Fibroblast of mammary gland (primary cell): ENCODE measurements at places on chromosomes 7 and 10.

GRCh38 chr10:44369854-44370253 is 15.0 kb downstream of the CXCL12 start:
- peak; percentile 30 for DNase-seq

DNA sequence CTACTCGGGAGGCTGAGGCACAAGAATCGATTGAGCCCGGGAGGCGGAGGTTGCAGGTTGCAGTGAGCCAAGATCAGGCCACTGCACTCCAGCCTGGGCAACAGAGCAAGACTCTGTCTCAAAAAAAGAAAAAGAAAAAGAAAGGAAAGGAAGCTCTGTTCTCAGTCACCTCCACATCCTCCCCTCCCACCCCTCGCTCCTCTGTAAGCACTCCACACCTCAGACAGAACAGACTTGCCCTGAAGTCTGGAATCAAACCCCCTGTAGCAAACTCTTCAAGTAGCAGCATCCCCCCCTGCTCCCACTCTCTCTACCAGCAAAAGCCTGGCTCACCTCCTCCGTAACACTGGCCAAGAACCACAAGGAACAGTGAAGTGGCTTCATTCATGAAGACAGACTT is 66.7 kb downstream of the PARD3 start:
- no peak for DNase-seq

DNA sequence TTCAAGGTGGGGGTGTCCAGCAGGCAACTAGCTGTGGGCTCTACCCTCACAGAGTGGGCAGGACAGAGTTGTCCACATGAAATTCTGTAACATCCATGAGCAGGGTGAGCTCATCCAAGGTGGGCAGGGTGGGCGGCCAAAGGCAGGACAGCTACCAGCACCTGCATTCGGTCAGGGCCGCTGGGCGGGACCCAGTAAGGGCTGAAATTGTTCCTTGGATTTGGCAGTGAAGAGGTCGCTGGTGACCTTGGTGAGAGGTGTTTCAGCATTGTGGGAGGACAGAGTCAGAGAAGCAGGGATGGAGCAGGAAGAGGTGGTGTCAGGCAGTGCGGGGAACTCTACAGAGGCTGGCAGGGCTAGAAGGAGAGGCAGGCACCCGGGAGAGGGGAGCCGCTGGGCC is 23.9 kb downstream of the ADCYAP1R1 start:
- DNase-seq: no peak

DNA sequence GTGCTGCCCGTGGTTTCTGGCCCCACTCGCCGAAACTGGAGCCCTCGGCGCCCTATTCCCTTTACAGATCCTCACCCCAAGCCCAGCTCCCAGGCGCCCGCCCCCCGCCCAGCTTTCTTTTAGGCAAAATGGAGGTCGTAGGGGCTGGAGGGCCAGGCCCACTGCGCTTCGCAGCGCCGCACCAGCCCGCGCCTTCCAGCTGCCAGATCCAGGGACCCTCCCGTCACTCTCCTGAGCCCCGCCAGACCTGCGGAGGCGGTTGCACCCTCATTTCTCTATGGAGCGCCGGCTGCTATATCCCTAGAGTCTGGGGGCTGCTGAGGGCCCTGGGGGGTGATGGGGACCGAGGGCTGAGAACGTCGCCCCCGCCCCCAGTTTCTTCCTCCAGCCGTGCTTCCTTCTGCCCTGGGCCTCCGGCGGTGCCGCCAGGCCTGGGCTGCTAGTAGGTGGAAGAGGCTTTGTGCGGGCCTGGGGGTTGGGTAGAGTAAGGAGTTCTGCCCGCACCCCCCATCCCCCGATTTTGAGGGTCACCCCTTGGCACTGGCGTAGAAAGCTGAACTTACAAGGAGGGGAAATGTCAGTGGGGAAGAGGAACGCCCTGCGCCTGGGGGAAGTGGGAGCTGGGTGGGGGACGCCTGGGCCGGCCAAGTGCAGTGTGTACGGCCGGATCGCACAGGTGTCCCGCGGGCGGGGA is 1.0 kb downstream of the GNB2 start:
- DNase-seq: no peak

GRCh38 chr7:145431834-145432233 is 596.0 kb upstream of the TPK1 start:
- no peak for DNase-seq

DNA sequence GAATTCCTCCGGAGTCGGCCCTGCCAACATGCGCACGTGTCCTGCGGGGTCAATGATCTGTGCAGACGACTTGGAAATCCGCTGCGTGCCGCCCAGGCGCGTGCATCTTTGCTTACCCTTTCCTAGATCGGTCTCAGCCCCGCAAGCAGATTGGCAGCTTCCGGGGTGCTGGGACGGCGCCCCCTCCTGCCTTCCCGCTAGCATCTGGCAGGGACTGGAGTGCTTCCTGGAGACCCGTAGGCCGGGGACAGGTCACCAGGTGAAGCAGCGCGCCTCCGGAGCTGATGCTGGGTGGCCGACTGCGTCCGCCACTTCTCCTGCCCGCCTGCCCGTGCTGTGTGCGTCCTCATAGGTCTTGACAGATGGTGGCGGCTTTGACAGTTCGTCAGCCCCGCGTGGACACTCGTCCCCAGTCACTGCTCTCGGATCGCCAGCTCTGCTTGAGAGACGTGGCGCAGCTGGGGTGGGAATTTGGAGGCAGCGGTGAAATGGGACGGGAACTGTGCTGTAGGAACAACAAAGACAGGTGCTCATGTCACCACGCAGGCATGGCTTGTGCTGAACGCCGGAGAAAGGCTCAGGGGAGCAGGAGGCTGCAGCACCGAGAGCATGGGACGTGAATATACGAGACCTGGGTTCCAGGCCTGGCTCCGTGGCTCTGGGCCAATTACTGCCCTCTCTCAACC is 21.9 kb upstream of the KCNK18 start:
- DNase-seq: no peak

DNA sequence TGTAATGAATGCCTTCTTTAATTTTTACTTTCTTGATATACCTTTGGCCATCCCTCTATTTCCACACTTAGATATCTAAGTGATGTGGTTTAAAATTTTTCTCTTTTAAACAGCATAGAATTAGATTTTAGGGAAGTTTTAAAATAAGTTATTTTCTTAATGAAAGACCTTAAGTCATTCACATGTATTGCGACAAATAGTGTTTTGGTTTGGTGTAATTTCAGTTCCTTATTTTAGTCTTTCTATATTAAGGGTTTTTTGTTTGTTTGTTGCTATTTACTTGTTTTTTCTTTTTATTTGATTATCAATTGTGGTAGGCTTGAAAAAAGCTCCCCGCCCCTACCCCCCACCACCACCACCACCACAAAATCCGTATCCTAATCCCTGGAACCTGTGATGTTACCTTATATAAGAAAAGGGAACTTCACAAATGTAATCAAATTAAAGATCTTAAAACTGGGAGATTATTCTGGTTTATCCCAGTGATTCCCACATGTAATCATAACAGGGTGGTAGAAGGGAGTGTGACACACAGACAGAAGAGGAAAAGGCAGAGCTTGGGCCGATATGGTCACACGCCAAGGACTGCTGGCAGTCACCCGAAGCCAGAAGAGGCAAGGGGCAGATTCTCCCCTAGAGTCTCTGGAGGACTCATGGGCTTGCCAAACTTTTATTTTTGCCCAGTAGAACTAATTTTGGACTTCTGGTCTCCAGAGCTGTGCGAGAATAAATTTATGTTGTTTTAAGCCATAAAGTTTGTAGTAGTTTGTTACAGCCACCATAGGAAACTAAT is 149.7 kb downstream of the NPSR1 start:
- no peak for DNase-seq

DNA sequence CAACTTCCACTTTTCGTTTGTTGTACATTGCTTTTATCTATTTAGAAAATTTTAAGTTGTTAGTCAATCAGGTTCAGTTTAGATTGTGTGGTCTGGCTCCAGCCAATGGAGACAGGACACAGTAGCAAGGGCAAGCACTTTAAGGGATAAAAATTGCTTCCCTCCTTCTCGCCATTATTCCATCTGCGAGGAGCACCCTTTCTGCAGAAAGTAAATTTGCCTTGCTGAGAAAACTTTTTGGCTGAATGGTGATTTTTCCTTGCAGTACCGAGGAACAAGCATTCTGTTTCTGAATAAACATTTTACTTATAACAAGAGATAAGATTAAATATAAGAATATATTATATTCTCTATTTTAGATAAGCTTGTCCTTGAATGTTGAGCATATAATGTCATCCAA is 34.5 kb downstream of the VIM start:
- no peak for DNase-seq

DNA sequence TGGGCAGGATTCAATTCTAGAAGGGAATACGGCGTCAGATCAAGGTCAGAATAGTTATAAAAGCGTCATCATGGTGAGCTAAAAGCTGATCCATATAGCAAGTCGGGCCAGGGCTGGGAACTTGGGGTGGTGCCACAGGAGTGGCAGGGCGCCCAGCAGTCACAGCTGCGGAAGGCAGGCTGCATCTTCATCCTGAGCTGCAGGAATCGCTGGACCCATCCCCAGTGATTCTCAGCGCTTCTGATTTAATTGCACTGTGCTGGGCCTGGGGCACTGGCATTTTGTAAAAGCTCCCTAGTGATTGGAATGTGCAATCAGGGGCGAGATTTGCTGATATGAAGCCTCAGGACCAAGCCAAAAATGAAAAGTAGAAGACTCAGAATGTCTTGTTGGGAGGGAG is 135.3 kb downstream of the CTTNBP2 start:
- no peak for DNase-seq

GRCh38 chr10:44774676-44775401 is 136.3 kb upstream of the TMEM72 start:
- no peak for DNase-seq

- DNase-seq: no peak
Observed at GRCh38 chr10:101033276-101033675, 2.2 kb downstream of the SFXN3 start.

- no peak for DNase-seq
Observed at GRCh38 chr7:123864436-123864835, 19.5 kb downstream of the HYAL4 start.

DNA sequence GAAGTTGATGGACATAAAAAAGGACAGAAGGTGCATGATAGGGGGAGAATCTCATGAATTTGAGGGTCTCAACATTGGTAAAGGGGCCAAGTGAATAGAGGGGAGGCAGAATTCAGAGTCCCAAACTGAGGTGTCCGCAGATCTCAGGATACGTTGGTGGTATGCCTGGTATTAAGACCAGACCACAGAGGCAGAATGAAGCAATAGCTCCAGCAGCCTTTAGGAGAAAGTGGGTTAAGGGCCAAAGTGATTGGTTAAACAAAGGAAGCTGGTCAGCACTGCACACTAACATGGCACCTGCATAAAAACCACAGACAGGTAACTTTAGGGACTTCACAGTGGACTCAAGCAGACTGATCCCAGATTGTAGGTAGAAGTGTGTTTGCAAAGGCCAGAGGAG is 37.5 kb downstream of the MEST start:
- DNase-seq: peak; percentile 1

DNA sequence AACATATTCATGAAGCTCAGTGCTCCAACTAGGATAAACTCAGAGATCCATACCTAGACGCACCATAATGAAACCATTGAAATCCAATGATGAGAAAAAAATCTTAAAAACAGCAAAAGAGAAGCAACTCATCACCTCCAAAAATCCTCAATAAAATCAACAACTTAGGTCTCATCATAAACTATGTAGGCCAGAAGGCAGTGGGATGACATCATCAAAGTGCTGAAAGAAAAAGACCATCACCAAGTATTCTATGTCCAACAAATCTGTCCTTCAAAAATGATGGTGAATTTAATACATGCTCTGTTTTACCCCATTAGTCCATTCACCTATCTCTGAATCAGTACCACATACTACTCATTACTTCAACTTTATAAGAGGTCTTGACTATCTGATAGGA is 304.4 kb downstream of the HDAC9 start:
- no peak for DNase-seq

- no peak for DNase-seq
Observed at GRCh38 chr10:133102415-133103095, 14.8 kb downstream of the ADGRA1 start.
